ENCODE measurements at places on chromosomes 3 and 15. TPM values are rescaled to one million over a fixed set of nuclear protein-coding genes. Genes with fewer than 3 reads are reported as not detected.
A peak's percentile ranks its signal among the peaks of the same experiment; 100 is the strongest.

DNA sequence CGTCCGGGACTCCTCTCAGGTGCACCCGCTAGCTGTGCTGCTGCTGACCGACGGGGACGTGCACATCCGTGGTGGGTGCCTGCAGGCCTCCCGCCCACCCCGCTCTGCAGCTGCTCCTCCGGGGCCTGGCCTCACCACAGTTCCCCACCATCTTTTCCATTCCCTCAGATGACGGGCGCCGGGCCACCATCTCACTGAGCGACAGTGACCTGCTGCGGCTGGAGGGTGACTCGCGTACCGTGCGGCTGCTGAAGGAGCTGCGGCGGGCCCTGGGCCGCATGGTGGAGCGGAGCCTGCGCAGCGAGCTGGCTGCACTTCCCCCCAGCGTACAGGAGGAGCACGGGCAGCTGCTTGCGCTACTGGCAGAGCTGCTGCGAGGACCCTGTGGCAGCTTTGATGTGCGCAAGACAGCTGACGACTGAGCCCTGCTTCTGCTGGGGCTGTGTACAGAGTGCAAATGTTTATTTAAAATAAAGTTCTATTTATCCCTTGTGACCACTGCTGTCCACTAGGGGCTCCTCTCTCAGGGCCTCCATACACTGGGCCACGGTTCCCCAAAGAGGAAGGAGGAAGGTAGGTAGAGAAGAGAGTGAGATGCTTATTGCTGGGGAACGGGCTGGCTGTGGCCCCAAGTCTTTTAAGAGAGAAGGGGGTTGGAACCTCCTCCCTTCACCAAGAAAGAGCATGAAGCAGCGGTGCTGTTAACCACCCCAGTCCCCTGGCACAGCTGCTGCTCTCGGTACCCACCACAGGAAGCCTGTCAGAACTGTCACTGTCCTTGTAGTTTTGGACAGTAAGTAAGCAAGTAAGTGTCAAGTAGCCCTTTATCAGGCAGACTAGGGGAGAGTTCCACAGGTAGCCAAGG is 47.0 kb downstream of the DHX30 start:
- peak; percentile 33 for DNase-seq

CFAP44 gene
- 1.5 TPM for total RNA-seq

PLA2G4E gene
- not detected for total RNA-seq

SEMA5B gene
- not detected for total RNA-seq

DNA sequence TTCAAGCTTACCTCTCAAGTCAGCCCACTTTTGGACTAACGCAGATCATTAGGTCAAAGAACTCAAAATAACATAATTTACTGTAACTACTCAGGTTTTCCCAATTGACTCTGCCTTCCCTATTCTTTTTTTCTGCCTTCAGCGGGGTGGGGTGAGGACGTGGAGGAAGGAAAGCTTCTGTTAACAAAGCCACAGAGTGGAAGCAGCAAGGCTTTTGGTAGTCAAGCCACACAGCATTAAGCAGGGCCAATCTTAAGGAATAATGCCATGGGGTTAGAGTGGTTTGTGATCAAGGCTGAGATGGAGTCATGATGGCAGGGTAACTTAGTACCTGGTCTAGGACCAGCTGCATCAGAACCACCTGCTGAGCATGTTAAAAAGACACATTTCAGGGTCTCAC is 277.5 kb downstream of the TIGIT start:
- no peak for DNase-seq

LMAN1L gene
- not detected for total RNA-seq

DNA sequence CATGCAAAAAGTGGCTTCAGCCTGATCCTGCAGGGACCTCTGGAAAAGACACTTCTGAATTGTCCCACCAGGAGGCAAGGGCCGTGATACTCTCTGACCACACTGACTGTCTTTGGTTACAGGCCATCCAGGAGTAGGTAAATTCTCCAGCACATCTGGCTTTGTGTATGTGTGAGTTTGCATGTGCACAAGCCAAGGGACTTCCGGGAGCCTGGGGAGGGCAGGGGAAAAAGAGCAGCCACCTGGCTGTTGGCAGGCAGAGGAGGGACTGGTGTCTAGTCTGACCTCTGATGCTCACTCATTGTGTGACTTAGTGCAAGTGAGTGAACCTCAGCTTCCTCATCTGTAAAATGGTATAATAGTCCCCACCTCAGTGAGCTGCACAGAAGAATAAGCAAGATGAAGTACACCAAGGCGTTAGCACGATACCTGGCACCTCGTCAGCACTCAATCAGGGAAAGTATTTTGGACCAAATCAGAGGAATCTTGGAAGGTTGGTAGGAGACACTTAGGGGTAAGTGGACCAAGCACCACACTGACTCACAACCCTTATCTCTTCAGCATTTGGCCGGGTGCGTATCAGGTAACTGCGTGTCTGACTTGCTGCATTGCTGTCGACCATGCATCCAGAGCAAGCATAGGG is 19.1 kb downstream of the KLHL6 start:
- DNase-seq, result no peak

GRCh38 chr15:34850121-34850520 is 54.8 kb upstream of the ACTC1 start:
- DNase-seq, result peak; percentile 52

GRCh38 chr3:56849698-56850097 is 47.9 kb upstream of the ARHGEF3 start:
- DNase-seq, result no peak

- DNase-seq, result no peak
Measured at GRCh38 chr3:168714609-168715240, 619.0 kb upstream of the GOLIM4 start.

KCNH8 gene
- not detected for total RNA-seq

SLC22A13 gene
- not detected for total RNA-seq

DNA sequence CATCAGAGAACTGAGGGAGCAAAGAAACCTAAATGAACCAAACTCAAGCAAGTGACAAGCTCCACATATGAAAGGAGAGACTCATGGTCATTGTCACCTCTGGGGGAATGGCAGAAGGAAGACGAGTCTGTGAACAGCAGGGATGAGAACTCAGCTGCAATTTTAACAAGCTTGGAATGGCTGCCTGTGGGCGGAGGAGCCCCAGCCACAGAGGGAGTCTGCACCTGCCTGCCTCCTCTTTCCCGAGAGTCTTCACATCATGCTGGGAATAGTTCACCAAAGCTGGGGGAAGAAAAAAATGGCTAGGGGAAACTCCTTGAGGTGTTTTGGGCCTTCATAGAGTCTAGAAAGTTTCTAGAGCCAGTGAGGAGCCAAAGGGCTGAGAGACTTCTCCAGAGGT is 21.3 kb upstream of the BHLHE40 start:
- DNase-seq, result no peak

- peak; percentile 18 for DNase-seq
Measured at GRCh38 chr15:77409259-77410156, 10.4 kb downstream of the PEAK1 start.

Data from M059J (cell line).